ENCODE measurements at places on chromosomes 7 and 10. TPM values are rescaled to one million over a fixed set of nuclear protein-coding genes. Genes with fewer than 3 reads are reported as not detected.

- no peak for DNase-seq
These were observed 270.5 kb downstream of the BMPER start for GRCh38 chr7:34175837-34176236.

HOXA4 gene
- total RNA-seq = 0.80 TPM

PMPCB gene
- total RNA-seq = 63.4 TPM

NXPH1 gene
- total RNA-seq = not detected

- no peak for DNase-seq
These were observed 72.3 kb upstream of the DNAJB12 start for GRCh38 chr10:72426986-72427385.

RAB19 gene
- total RNA-seq = not detected

- DNase-seq = no peak
These were observed 26.3 kb upstream of the FAM170B start for GRCh38 chr10:49160110-49160509.

DNA sequence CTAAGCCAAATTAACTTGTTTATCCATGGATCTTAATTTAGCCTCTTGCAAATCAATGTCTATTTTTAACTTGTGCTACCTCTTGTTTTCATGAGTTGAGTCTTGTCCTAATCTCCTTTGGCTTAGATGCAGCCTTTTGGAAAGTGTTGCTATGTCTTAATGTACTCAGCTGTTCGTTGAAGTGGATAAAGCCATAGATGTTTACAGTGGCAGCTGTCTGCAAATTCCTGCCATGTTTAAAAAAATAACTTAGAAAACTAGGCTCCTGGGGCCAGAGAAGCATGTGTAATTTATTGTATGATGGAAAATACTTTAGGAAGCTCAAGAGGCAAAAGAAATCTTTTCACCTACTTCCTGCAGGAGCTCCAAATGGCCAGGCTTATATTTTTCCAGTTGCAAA, 253.1 kb upstream of the RHOBTB1 start:
- no peak for DNase-seq

DNA sequence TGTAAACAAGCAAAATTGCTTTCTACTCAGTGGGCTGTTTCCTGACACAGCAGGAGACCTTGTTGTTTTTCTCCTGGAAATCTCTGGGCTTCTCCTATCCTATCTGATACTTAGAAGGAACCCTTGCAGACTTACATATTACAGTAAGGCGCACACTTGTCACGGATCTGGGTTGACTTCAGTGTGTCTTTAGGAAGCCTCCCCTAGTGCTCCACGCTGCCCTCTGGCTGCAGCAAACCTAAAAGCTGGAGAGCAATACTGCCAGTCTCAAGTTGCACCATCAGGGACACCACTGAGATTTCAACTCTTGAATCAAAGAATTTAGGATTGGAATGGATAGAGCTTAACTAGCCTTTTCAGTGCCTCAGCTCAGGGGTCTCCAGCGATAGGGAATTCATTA, 495.3 kb downstream of the LRMDA start:
- no peak for DNase-seq

GRCh38 chr10:96784253-96784652, 47.8 kb upstream of the LCOR start:
- DNase-seq = no peak

AKR1D1 gene
- total RNA-seq = not detected

ACBD7 gene
- not detected for total RNA-seq

- DNase-seq = no peak
These were observed 72.5 kb downstream of the PRTFDC1 start for GRCh38 chr10:24879861-24880260.

LEP gene
- total RNA-seq = 48.2 TPM

GRCh38 chr7:87317691-87318245, 27.7 kb upstream of the CROT start:
- no peak for DNase-seq

GRCh38 chr7:47031786-47032535, 550.0 kb downstream of the TNS3 start:
- DNase-seq = no peak

SLC13A1 gene
- total RNA-seq = not detected

POM121L12 gene
- total RNA-seq = not detected

SMKR1 gene
- total RNA-seq = not detected

GRCh38 chr10:123583639-123584418, 82.3 kb upstream of the GPR26 start:
- peak; percentile 89 for DNase-seq

- peak; percentile 55 for DNase-seq
These were observed 1.1 kb downstream of the MAP3K8 start for GRCh38 chr10:30435073-30435422.

- DNase-seq = no peak
These were observed 19.9 kb upstream of the SEC61G start for GRCh38 chr7:54778696-54779540.

DNA sequence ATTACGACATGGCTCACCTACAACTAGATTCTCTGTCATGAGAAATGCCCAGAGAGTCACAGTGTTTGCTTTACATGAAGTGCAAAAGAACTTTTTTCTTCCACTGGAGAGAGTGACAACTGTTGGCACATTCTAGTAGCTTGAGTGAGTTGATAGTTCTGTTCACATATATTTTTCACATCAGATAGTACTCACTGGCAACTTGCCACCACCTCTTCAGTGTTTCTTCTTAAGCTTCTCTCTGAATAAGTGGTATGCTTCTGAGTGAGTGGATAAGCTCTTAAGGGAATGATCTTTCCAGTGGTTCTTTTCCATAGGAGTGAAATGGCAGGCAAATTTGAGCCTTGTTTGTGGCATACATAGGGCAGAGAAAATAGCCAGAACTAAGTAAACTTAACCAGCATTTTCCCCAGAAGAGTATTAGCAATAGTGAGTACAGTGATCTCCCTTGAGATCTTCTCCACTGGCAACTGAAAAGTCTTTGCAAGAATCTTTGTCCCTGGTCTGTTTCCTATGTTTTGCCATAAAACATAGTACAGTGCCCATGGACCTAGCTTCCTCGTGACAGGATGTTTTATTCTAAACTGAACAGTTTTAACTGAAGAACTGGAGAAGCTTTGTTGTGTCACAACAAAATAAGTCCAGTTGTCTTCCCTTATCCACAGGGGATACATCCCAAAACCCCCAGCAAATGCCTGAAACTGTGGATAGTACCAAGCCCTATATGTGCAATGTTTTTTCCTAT, 125.4 kb upstream of the CDK13 start:
- DNase-seq = no peak

GRCh38 chr10:14405076-14406065, 74.6 kb upstream of the FRMD4A start:
- DNase-seq = no peak

- DNase-seq = no peak
These were observed 3.9 kb upstream of the CDK6 start for GRCh38 chr7:92840316-92840715.

DNA sequence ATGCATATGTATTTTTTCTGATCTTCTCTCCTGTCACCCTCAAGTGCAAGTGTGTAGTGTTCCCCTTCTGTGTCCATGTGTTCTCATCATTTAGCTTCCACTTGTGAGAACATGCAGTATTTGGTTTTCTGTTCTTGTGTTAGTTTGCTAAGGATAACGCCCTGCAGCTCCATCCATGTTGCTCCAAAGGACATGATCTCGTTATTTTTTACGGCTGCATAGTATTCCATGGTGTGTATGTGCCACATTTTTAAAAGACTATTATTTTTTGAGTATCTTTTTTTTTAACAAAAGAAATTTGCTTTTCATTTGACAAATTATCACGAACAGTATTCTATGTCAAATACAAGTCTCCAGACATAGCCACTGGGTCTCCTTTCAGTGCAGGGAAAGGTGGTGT, 110.1 kb upstream of the ZNF746 start:
- no peak for DNase-seq

GHRHR gene
- total RNA-seq = not detected

GRCh38 chr10:76138286-76138685, 706.9 kb downstream of the LRMDA start:
- no peak for DNase-seq

GRCh38 chr10:78288663-78289062, 255.0 kb downstream of the RPS24 start:
- no peak for DNase-seq

GRCh38 chr7:25075459-25075858, 49.6 kb downstream of the CYCS start:
- no peak for DNase-seq

VOPP1 gene
- total RNA-seq = 40.8 TPM

AGAP6 gene
- 12.8 TPM for total RNA-seq

DNA sequence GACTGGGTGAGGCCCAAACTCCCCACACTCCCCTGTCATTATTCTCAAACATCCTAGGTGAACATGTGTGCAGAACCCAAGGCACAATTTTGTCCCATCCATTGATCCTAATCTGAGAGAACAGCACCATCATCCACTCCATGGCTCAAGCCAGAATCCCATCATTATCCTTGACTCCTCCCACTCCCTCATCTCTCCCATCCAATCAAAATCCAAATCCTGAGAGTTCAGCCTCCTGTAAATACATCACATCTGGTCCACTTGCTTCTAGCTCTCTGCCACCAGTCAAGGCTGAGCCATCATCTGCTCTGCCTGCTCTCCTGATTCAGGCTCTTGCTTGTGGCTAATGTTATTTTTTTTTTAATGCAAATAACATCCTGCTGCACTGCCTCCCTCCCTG, 75.9 kb upstream of the SLF2 start:
- DNase-seq = no peak

DRGX gene
- not detected for total RNA-seq

MMD2 gene
- total RNA-seq = not detected

DNA sequence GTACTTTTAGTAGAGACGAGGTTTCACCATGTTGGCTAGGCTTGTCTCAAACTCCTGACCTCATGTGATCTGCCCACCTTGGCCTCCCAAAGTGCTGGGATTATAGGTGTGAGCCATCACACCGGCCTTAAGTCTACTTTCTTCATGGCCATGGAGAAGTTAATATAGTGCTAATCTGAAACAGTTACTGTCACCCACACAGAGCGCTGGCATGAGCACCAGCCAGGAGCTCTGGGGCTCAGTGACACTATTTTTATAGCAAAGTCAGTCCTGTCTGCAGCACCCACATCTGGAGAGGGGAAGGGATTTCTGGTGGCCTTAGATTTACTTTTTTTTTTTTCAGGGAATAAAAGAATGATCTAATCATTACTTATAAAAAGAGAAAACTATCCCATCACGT, 21.3 kb downstream of the DNAJC12 start:
- no peak for DNase-seq

DNA sequence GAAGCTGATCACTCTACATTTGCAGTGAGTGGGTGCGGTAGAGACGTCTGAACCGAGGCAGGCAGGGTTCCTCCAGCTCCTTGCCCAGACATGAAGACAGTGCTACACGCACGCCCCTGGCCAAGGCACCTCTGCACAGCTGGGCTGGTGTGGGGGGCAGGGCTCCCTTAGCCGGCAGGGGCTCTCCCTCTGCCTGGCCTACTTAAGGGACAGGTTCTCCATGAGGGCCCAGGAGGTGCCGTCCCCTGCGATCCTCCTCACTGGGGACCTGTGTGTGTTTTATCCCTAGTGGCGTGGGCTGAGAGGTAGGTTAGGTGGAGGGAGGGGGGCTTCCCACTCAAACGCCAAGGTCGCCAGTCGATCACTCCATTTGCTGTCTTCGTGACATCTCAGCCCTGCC, 35.3 kb downstream of the IL15RA start:
- DNase-seq = no peak

CYP2C19 gene
- not detected for total RNA-seq

SKIDA1 gene
- total RNA-seq = 0.59 TPM

GRCh38 chr10:49689882-49690510, 10.5 kb downstream of the C10orf53 start:
- no peak for DNase-seq

GRCh38 chr7:118054529-118054928, 129.4 kb upstream of the LSM8 start:
- no peak for DNase-seq

DNA sequence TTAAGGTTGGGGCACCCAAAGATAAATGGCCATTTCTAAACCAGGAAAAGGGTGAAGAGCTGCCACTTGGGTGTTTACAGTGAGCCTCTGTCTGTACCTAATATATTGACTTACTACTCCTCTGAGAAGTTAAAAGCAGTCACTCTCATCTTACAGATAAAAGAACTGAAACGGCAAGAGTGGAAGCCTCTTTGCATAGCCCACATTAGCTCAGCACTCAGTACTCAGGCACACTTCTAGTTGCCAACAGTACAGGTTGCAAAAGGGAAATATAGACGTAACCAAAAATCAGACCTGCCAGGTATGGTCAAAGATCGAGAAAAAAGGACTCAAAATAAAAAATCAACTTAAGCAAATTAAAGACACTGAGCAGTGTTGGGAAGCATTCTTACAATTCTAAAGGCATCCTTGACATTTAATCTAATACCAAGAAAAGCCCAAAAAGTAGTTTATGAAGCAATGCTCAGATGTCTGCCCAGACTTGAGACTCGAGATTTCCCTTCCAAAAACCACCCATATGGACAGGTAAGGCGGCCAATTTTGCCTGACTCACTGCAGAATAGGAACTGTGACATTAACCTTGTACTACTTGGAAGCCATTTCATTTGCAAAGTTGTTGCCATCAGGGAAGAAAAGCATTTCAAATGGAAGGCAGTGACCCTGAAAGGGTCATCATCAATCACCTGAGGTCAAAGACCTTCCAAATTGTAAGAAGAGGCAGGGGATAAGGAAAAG, 139.3 kb downstream of the SLC25A13 start:
- no peak for DNase-seq

- DNase-seq = no peak
These were observed 79.6 kb downstream of the ANLN start for GRCh38 chr7:36469236-36469635.

DNA sequence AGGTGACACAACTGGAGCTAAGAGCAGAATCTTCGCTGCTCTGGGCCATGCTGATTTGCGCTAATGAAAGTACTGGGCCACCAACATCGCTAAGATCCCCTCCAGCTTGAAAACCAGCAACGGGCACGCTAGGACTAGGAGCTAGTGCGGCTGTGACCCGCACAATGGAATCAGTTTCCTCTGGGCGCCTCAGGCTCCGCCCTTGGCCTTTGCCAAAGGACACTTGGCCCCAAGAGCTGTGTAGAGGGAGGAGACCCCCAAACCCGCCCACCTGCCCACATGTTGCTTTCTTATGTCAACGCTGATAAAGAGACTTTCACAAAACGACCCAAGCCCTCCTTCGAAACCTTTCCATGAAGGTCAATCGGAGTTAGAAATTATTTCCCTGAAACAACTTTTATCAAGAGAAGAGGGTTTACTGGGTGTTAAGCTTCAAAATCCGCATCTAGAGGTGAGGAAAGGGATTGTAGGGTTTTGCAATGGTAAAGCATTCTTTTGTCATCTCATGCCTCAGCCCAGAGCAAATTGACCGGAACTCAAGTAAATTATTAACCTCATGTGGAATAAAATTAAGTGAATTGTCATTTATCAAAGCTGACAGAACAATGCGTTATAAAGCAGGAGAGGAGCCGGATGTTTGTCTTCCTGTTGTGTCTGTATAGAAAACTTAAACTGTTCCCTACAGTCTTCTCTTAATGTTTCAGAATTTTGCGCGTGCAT, 9.4 kb downstream of the ABCB5 start:
- DNase-seq = no peak

DYDC1 gene
- total RNA-seq = not detected

All from breast epithelium (tissue), 4 donors.